HL-60 (cell line): ENCODE measurements at places on chromosomes 13 and 19.

- DNase-seq = no peak
These were observed 586.7 kb upstream of the SGCG start for GRCh38 chr13:22594041-22594440.

GRCh38 chr19:50377051-50377461 is 799 bp downstream of the NR1H2 start:
- DNase-seq = no peak

GRCh38 chr13:94389604-94390351 is 89.7 kb downstream of the DCT start:
- no peak for DNase-seq

DNA sequence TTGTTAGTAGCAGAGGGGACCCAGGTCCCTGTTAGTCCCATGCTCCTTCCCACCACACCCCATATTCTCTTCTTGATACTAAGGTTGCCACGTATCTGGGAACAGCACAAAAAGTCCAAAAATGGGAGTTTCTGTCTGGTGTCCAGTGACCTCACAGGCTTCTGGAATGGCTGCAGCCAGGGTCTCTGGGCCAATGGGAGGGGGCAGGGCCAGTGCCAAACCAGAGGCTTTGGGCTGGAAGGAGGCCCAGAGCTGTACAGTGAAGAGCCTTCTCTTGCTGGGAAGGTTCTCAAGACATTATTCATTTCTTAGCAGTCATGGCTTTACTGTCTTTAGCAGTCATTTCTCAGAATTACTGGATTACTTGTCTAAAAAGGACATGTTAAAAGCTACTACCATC is 119.2 kb downstream of the FRY start:
- DNase-seq = no peak

GRCh38 chr13:27088619-27089018 is 83.0 kb downstream of the USP12 start:
- DNase-seq = no peak

- no peak for DNase-seq
These were observed 971.6 kb upstream of the MIR17HG start for GRCh38 chr13:90375851-90376250.

- no peak for DNase-seq
These were observed 25.6 kb upstream of the CXCL17 start for GRCh38 chr19:42468273-42468796.

- no peak for DNase-seq
These were observed 30.7 kb downstream of the NDFIP2 start for GRCh38 chr13:79511611-79512010.

GRCh38 chr13:20519875-20520274 is 5.8 kb downstream of the CRYL1 start:
- DNase-seq = no peak

DNA sequence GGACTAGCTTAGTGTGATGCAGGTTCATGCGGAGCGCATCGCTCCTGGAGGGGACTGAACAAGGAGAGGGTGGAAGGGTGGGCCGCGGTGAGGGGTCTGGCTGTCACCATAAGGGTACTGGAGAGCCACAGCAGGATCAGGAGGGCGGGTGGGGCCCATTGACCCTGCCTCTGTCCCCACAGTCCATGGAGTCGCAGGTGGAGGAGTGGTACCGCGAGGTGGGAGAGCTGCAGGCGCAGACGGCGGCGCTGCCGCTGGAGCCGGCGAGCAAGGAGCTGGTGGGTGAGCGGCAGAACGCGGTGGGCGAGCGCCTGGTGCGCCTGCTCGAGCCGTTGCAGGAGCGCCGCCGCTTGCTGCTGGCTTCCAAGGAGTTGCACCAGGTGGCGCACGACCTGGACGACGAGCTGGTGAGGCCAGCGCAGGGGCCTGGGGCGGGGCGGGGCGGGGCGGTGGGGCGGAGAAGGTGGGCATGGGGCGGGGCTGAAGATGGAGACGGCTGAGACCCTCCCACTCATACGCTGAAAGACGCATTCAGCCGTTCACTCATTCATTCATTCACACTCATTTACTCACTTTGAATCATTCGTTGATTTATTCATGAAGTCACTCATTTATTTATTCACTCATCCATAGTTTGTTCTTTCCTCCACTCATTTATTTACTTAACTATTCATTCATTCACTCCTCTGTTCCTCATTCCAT is 27.5 kb upstream of the SHKBP1 start:
- DNase-seq = peak; percentile 21

GRCh38 chr13:39306639-39307589 is 268.7 kb downstream of the NHLRC3 start:
- DNase-seq = no peak

- DNase-seq = no peak
These were observed 188.9 kb upstream of the TSC22D1 start for GRCh38 chr13:44765001-44765471.

GRCh38 chr19:17328517-17329365 is 5.9 kb downstream of the ANO8 start:
- DNase-seq = no peak

DNA sequence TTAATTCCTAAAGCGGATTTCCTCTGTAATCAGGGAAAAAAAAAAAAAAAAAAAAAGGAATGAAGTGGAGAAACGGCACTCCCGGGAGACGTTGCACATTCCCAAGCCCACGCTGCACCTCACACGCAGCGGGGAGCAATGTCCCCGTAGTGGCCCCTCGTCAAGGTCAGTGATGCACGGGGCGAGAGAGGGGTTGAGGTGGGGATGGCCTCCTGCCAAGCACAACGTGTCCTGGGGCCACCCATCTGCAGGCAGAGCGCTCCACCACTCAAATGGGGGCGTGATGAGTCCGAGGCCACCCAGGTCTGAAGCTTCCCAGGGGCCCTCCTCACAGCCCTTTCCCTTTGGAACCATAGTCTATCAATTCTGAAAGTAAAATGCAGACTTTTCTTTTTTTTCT is 15.1 kb downstream of the PLK5 start:
- no peak for DNase-seq

DNA sequence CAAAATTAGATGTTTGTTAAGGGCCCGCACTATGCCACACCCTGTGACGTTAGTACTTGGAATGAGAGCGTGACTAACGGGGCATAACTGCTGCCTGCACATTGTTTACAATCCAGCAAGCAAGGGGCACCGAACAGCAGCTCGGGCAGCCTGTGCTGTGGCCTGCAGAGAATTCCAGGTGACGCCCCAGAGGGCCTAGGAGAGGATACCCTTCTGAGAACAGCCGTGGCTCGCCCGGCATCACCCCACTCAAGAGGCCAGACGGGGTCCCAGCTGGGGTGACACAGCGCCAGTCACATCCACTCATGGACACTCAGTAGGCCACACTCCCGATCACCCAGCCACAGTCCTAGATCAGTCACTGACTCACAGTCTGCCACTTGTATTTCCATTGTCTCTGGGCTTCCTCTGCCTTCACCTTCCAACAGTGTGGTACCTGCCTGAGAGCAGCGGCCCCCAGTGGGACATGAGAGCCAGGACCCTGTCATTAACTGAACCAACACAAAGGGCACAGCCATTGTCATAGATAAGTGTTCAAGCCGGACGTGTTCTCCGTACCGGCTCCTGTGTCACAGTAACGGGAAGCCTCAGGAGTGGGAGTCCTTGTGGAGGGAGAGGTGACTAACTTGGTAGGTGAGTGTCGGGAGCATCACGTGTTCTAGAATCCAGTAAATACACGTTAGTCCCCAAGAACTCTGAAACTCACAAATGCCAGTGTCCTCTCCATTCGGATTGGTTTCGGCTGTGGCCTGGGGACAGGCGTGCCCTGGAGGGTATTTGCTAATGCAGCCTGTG is 7.5 kb downstream of the ZNF331 start:
- no peak for DNase-seq

DNA sequence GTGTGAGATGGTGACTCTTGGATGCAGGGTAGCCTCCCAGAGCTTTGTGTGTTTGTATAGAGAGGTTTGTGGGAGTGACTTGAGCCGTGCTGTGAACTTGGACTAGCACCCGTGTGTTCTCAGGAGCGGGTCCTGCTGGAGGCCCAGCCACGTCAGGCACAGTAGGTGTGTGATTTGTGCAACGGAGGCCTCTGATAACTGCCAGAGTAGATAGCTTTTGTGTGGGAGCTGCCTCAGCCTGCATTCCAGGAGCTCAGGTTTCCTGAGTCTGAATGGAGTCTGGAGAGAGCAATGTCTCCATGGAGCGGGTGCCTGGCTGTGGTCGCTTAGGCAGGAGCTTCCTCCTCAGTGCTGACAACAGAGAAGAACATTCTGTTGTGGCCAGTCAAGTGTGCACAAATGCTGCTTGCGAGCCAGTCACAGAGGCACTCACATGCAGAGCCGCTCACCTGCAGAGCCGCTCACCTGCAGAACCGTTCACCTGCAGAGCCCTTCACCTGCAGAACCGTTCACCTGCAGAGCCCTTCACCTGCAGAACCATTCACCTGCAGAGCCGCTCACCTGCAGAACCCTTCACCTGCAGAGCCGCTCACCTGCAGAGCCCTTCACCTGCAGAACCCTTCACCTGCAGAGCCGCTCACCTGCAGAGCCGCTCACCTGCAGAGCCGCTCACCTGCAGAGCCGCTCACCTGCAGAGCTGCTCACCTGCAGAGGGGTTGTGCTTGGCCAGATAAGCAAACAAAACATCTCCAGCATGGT is 32.6 kb downstream of the TFDP1 start:
- peak; percentile 82 for DNase-seq

GRCh38 chr19:7013678-7014077 is 7.6 kb downstream of the MBD3L2B start:
- peak; percentile 35 for DNase-seq
